ENCODE measurements at places on chromosomes 3 and 15.

- no peak for DNase-seq
These were observed 236.6 kb upstream of the CTDSPL start for GRCh38 chr3:37625051-37625450.

- DNase-seq: no peak
These were observed 23.4 kb downstream of the EDEM1 start for GRCh38 chr3:5210926-5211325.

- DNase-seq: no peak
These were observed 368.0 kb upstream of the ATP10A start for GRCh38 chr15:26231096-26231495.

GRCh38 chr3:87161013-87161412 lies 66.1 kb upstream of the CHMP2B start:
- no peak for DNase-seq

DNA sequence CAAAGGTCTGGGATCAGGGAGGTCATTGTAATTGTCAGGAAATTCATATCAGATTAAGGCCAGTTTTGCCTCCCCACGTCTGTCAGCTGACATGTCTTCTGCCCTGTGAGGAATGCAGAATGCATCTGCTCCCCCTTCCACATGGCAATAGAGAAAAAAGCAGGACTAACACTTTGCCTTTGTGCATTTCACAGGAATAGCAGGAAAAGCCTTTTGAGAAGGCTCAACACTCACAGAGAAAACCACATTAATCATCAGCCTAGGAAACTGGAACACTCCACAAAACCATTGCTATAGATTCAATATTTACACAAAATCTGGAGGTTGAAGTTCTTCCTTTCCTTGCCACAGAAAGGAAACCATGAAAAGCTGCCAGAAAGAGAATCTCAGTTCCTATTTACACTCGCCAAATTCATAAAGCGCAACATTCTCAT lies 165.2 kb upstream of the HES1 start:
- no peak for DNase-seq

DNA sequence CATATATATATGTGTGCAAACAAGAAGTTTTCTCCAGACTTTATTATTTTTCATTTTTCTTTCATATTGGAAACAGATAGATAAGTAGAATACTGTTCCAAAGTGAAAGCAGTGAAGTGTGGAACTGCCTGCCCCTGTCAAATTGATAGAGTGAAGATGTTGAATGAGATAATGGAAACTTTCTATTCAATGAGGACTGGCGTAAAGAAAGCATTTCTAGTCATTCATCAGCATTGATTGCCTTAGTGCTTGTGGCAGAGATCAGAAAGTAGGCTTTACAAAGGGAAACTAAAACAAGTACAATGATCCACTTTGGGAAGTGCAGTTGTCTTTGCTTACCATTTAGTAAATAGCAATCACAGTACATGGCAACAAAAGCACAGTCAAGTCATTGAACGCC lies 300.0 kb downstream of the CADM2 start:
- DNase-seq: no peak

- DNase-seq: no peak
These were observed 90.6 kb upstream of the GADL1 start for GRCh38 chr3:30984855-30985749.

DNA sequence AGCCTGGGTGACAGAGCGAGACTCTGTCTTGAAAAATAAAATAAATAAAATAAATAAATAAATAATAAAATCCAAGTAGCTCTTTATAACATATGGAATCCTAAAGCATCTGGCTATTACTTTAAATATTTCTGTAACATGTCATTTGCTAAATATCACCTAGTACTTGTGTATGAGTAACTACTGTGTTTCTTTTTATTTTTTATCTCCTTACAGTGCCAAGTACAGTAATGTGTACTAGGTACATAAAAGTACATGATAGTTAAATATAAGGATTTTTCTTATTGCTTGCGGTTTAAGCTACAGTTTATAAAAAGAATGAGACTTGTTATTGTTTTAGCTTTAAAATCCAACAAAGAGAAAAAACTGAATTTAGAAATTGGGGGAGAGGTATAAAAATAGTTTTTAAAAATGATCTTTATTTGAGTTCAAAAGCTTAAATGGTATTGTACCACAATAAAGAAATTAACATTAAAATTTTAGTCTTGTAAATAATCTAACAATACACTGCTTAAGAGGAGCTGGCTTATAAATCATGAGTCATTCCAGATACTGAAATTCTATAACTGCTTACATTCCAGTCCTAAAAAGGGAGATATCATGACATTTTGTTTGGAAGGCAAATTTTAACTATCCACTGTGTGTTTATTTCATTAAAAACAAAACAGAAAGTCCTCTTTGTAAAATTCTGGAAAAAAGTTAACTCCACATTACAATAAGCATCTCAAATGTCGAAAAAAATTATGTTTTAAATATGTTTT lies 73.1 kb downstream of the FGF7 start:
- no peak for DNase-seq

GRCh38 chr15:27219636-27220035 lies 248.7 kb downstream of the GABRG3 start:
- DNase-seq: no peak

- DNase-seq: no peak
These were observed 14.3 kb upstream of the TGM5 start for GRCh38 chr15:43280996-43281395.

DNA sequence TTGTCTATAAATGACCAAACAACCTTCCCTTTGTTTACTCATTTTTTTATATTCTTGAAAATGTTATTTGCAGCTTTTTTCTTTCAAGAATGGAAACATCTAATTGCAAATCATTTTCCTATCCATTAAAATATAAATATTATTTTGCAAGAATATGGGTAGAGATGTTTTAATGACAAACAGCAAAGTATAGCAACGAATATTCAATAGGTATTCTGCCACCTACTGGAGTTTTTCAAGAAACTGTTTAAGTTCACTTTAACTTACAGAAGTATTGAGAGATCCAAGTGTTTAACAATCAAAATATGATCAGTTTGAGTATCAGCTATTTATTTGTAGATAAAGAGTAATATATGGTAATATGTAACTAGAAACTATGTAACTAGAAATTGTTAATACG lies 6.9 kb upstream of the EOGT start:
- DNase-seq: no peak

DNA sequence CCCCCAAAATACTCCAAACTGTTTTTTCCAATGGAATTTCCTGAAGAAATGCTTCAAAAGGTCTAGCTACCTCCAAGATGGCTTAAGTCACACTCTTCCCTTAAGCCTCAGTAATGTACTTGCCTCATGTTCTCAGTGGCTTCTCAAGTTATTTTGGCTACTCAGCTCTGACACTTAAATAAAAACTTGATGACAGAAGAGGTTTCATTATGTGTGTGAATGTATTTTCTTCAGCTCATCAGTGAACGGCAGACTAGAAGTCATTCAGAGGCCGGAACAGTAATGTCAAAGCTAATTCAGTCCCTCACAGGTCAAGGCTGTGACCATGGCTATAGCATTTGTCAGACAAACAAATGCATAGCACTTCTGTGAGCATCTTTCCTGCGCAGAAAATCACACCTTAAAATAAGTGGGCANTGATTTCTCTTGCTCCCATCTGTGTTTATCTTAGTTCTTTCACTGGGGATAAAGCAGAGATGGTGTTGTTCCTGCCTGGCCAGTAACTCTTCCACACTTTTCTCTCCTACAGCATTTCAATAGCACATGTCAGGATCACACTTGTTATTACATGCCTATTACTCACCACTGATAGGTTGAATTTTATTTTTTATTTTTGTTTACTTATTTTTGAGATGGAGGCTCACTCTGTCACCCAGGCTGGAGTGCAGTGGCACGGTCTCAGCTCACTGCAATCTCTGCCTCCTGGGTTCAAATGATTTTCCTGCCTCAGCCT lies 68.5 kb upstream of the PLCL2 start:
- DNase-seq: no peak

DNA sequence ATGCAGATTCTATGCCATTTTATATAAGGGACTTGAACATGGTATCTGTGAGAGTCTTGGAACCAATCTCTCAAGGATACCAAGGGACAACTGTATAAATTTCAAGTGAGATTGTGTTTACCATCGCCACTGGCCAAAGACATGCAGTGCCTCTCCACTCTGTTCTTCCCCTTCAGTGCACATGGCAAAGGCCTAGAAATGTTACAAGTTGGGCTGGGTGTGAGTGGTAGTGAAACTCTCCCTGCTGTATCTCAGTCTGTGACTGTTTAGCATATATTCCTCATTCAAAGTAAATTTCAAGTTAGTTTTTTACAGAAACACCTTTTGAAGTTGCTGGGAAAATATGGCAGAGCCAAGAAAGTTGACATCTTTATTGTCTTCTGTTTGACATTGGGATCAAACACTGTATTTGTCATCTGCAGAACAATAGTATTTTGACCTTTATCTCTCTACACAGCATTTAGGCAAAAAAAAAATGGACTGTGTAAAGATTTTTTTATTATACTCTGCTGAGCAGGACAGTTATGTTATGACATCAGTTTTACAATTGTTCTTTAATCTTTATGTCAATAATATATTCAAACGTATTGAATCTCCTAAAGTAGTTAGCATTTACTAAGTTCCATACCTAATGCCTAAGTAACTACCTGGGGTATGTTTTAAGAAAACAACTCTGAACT lies 101.4 kb downstream of the CCNL1 start:
- DNase-seq: no peak

DNA sequence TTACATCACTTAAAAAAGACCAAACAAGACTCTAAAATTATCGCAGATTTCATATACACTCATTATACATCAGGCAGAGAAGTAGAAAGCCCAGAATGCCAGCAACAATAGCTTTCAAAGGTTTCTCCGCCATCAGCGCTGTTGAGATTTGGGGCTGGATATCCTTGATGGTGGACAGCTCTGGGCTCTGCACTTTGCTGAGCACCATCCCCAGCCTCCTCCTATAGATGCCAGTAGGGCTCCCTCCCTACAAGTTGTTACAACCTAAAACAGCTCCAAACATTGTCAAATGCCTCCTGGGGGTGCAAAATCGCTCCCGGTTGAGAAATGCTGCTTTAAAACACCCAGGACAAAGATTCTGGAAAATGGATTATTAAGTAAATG lies 73.5 kb downstream of the ATP10A start:
- DNase-seq: no peak

DNA sequence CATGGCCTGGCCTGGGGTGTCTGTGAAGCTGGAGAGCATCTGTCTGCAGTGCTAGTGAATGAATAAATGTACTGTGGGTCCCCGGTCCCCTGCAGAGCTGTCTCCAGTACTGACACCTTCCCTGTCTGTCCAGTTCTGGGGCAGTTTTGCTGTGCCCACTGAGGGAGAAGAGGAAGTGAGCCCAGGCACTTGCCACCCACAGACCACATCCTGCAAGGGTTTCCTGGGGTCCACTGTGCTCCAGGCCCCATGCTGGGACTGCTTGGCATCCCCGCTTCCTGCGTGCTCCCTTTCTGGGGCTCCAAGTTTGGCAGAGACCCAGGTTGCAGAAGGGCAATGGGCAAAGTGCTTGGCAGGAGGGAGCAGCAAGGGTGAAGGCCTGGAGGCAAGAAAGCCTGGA lies 4.9 kb upstream of the SLC6A6 start:
- no peak for DNase-seq

GRCh38 chr15:64690008-64690407 lies 85.4 kb downstream of the RBPMS2 start:
- no peak for DNase-seq

- DNase-seq: no peak
These were observed 272.2 kb upstream of the CHRNA7 start for GRCh38 chr15:31758126-31758525.

DNA sequence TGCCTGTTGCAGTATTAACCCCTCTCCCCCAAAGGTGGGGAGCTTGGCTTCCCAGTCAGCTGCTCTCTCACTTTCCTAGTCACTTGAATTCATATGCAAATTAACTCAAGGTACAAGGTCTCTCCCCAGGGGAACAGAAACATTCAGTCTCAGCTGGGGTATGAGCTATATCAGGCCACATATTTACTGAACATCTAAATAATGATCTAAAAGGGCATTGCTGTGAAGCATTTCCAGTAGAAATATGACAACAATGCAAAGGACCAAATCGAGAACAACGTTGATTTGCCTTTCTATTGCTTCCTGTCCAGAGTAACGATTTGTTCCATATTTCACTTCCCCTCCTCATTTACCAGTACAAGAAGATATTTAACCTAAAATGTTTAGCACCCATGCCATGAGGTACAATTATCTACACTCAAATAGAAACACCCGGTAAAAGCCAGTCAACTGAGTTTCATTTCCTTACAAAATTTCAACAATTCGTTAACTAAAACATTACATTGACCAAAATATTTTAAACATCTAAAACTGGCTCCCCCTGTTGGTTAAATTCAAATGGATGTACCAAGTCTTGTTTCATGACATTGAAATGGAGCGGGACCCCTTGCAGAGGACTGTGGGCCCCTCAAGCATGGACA lies 36.5 kb upstream of the KLHL6 start:
- no peak for DNase-seq

- no peak for DNase-seq
These were observed 20.5 kb upstream of the UBE2Q2 start for GRCh38 chr15:75822685-75823278.

DNA sequence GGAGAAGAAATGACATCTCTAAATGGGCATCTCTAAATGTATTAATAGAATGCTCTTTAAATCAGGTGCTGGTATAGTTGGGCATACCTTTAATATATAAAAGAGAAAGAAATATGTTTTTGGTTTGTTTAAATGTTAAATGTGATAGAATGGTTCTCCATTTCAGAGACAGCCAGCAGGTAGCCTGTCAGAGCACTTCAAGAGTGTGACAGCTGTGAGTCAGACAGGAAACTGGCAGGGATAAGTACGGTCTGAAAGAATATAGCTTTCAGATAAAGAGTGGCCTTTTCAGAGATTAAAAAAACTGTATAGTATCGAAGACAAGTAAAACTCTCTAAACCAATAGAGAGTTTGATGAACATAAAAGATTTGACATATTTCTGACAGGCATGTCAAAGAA lies 654.1 kb downstream of the IGSF11 start:
- DNase-seq: no peak

DNA sequence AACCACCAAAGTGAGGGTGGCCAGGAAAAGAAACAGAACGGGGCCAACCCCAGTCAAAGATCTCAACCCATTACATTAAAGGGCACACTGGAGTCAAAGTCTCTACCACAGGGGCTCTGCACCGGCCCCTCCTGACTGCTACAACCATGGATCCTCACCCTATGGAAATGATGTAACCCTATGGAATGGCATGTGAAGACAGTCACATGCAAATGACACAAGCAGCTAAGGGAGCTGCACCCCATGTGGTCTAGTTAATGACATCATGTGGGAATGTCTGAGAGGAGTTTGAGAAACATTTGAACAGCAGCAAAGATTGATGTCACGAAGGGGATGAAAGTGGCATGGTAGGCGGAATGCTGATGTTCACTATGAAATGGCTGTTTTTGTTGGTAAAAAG lies 298.2 kb upstream of the SLCO3A1 start:
- no peak for DNase-seq

GRCh38 chr3:33067484-33067883 lies 29.5 kb downstream of the GLB1 start:
- no peak for DNase-seq

All from esophagus squamous epithelium (tissue), 5 donors.